Ascending aorta (tissue), 2 donors: ENCODE measurements at places on chromosomes 12 and 14.

DNA sequence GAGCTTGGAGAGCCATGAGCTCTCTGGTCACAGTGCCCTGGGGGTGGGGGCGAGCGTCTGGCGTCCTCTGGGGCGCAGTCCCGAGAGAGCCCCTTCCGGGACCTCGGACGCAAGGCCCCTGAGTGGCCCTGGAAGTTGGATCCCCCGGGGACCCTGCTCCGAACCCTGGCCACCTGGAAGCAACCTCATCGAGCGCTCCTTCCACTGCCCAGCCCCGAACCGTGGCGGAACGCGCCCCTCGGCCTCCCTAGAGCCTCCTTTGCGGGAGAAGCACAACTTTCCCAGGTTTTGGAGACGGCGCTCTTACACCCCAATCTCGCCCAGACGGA lies 1.2 kb downstream of the NOS1 start:
- H3K4me1 ChIP-seq = no peaks in the 10 kb centered on the region
- no peak for DNase-seq
- no peaks in the 10 kb centered on the region for H3K27me3 ChIP-seq
- H3K4me3 ChIP-seq = no peak overlapping the region
- no peak overlapping the region for H3K27ac ChIP-seq

- no peak overlapping the region for H3K4me3 ChIP-seq
- DNase-seq = peak; percentile 83
- no peaks in the 10 kb centered on the region for H3K36me3 ChIP-seq
These were observed 3.4 kb downstream of the TAMALIN start for GRCh38 chr12:52010152-52010622.

DNA sequence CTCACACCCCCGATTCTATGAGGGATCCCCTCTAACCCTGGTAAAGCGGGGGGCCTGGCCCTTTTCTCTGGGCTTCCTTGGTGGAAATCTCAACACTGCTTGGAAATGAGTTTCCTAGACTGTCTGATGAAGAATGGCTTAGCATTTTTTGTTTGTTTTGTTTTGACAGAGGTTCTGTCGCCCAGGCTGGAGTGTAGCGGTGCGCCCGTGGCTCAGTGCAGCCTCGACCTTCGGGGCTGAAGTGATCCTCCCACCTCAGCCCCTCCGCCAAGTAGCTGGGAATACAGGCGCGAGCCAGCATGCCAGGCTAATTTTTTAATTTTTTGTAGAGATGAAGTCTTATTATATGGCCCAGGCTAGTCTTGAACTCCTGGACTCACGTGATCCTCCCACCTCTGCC lies 30.3 kb downstream of the TC2N start:
- no peak for DNase-seq
- no peaks in the 10 kb centered on the region for H3K4me1 ChIP-seq
- H3K36me3 ChIP-seq = no peaks in the 10 kb centered on the region
- peak overlapping the region; percentile 75 for H3K4me3 ChIP-seq
- peak overlapping the region; percentile 93 for H3K27ac ChIP-seq
- no peaks in the 10 kb centered on the region for H3K27me3 ChIP-seq

- H3K27ac ChIP-seq = no peak overlapping the region
- H3K27me3 ChIP-seq = no peaks in the 10 kb centered on the region
- DNase-seq = no peak
- H3K36me3 ChIP-seq = no peaks in the 10 kb centered on the region
- no peaks in the 10 kb centered on the region for H3K4me1 ChIP-seq
These were observed 59.1 kb downstream of the TMTC2 start for GRCh38 chr12:82745807-82746206.

DNA sequence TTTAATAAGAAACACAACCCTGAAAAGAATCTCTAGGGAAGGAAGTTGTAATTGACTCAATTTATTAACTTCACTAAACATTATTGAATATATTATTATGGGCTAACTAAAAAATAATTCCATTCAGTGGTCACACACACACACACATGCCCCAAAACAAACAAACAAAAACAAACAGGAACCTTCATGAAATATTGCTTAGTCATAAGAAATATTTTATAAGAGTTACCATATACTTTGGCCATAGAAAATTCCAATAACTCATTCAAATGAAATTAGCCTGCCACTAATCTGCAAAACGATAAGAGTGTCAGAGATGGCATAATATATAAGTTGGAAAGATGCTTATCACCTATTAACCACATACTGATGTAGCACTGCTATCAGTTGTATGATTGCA lies 268.4 kb upstream of the AMIGO2 start:
- H3K27me3 ChIP-seq = no peaks in the 10 kb centered on the region
- no peaks in the 10 kb centered on the region for H3K36me3 ChIP-seq
- no peak overlapping the region for H3K27ac ChIP-seq
- DNase-seq = no peak
- H3K4me3 ChIP-seq = no peak overlapping the region

DNA sequence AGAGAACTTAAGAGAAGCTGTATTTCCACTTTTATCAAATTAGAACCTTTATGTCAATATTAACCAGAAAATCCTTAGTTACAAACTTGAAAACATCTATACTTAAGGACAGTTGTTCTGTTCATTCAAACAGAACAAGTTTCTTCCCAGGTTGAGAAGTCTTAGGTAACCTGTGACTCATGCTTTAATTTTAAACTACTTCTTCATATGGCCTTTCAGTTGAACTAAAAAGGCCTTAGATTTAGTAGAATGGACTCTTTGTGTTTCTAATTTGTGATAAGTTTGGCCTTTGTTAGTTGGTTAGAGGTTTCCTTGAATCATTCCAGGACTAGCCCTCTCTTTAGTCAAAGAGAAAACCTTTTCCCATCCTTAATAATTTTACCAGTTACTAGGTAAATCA lies 274.2 kb downstream of the FUT8 start:
- no peaks in the 10 kb centered on the region for H3K27me3 ChIP-seq
- no peak overlapping the region for H3K27ac ChIP-seq
- H3K4me3 ChIP-seq = no peak overlapping the region
- H3K4me1 ChIP-seq = no peaks in the 10 kb centered on the region

GRCh38 chr12:112842441-112842840 lies 50.9 kb downstream of the RPH3A start:
- no peak overlapping the region for H3K27ac ChIP-seq
- no peak for DNase-seq
- no peaks in the 10 kb centered on the region for H3K27me3 ChIP-seq
- H3K4me1 ChIP-seq = no peaks in the 10 kb centered on the region

- H3K36me3 ChIP-seq = no peaks in the 10 kb centered on the region
- no peak overlapping the region for H3K27ac ChIP-seq
- no peak overlapping the region for H3K4me3 ChIP-seq
- H3K27me3 ChIP-seq = no peaks in the 10 kb centered on the region
- no peak for DNase-seq
- peaks cover 2% of the 10 kb centered on the region for H3K4me1 ChIP-seq
These were observed 6.0 kb upstream of the ADCY6 start for GRCh38 chr12:48794870-48795269.

DNA sequence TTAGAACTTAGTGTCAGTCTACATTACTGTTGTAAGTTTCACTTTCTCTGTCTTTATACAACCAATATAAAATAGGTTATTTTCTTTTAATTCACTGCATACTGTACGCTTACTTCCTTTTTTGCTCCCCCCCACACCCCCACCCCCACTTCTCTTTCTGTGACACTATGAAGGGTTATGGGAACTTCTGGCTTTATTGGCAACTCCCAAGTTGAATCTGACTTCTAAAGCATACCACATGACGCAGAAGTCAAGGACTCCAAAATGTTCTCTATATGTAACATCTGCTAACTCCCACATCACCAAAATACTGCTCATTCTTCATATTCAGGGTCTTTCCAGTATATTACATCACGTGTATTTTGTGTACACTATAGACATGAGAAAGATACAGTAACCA lies 81.2 kb upstream of the ATXN7L3B start:
- no peak overlapping the region for H3K27ac ChIP-seq
- H3K27me3 ChIP-seq = no peaks in the 10 kb centered on the region
- no peaks in the 10 kb centered on the region for H3K4me1 ChIP-seq
- H3K36me3 ChIP-seq = no peaks in the 10 kb centered on the region
- no peak for DNase-seq

DNA sequence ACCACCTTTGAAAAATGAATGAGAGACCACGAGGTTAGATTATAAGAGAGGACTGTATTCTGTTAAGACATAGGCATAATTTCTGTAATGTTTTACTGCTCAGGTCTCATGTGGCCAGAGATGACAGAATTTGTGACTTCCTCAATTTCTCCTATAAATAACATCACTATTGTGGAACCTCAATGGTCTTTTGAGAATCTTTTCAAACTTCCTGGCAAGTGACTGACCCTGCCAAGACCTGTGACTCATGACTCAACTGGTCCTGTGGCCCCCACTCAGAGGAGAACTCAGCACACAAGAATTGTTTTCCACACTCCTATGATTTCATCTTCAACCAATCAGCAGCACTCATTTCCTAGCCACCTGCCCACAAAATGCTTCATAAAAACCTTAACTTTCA lies 508.2 kb upstream of the ATP2B1 start:
- DNase-seq = no peak
- no peaks in the 10 kb centered on the region for H3K4me1 ChIP-seq
- no peak overlapping the region for H3K27ac ChIP-seq
- H3K4me3 ChIP-seq = no peak overlapping the region
- H3K27me3 ChIP-seq = no peaks in the 10 kb centered on the region

DNA sequence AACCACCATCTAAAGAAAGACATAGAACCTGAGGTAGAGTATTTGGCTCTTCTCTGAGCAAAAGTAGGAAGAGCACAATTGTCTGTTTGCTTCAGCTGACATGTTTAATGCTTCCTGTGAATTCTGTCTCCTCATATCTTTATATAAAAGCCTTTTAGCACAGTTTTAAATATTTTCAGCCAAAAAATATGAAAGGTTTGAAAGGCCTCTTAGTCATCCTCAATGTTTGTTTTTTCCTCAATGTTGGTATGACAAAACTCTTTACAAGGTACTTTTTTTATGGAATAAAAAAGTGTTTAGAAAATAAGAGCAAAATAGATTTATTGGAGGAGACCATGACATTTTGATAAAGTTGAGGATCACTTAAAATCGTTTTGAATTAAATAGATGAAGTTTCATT lies 360.9 kb downstream of the NAV3 start:
- H3K36me3 ChIP-seq = no peaks in the 10 kb centered on the region
- no peaks in the 10 kb centered on the region for H3K4me1 ChIP-seq
- no peak overlapping the region for H3K27ac ChIP-seq
- no peak overlapping the region for H3K4me3 ChIP-seq

DNA sequence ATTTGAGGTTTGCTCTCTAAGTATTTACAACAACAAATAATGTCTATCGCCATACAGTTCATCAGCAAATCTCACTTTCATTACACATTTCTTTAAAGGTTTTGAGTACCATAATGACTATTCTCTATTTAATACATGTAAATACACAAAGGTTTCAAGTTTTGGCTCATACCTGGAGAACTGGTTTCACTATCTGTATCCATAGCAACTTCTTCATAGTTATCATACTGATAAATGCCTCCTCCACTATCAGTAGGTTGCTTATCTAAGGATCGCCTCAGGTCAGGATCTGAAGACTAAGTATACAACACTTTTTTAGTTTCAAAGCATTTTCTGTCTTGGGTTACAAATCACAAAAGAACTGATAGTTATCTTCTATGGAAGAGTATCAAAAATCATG lies 21.4 kb downstream of the ZFC3H1 start:
- H3K4me1 ChIP-seq = no peaks in the 10 kb centered on the region
- no peak overlapping the region for H3K4me3 ChIP-seq
- peaks cover 64% of the 10 kb centered on the region for H3K36me3 ChIP-seq
- no peak for DNase-seq
- H3K27ac ChIP-seq = no peak overlapping the region
- no peaks in the 10 kb centered on the region for H3K27me3 ChIP-seq

GRCh38 chr12:66571361-66571915 lies 107.4 kb downstream of the GRIP1 start:
- no peaks in the 10 kb centered on the region for H3K36me3 ChIP-seq
- H3K27ac ChIP-seq = no peak overlapping the region
- no peaks in the 10 kb centered on the region for H3K27me3 ChIP-seq
- H3K4me1 ChIP-seq = no peaks in the 10 kb centered on the region
- no peak for DNase-seq
- no peak overlapping the region for H3K4me3 ChIP-seq

DNA sequence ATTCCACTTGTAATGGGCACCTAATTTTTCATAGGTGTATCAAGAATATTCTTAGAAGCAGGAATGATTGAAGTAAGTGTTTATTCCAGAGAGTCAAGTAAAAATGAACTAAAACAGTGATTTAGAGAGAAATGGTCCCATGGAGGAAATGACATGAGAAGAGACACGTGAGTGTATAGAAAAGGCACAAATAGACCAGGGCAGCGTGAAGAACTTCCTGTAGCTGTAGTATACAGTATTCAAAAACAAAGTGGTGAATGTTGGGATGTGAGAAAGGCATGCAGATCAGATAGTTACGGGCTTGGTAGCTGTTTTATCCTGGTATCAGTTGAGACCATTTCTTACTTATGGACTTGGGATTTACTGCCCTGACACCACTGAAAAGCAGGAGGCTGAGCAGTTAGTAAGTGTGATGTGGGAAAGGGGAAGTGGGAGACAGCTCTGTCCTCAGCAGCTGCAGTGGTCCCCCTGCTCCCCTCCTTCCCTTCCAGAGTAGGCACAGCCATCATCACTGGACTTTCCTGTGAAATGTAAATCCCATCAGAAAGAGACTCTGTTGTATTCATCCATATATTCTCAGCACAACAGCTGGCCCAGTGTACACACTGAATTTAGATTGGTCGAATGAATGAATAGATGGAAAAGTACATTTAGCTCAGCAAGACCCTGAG lies 16.8 kb upstream of the TESPA1 start:
- DNase-seq = no peak
- H3K4me3 ChIP-seq = no peak overlapping the region
- H3K27me3 ChIP-seq = no peaks in the 10 kb centered on the region
- H3K4me1 ChIP-seq = no peaks in the 10 kb centered on the region
- H3K27ac ChIP-seq = no peak overlapping the region
- H3K36me3 ChIP-seq = no peaks in the 10 kb centered on the region

DNA sequence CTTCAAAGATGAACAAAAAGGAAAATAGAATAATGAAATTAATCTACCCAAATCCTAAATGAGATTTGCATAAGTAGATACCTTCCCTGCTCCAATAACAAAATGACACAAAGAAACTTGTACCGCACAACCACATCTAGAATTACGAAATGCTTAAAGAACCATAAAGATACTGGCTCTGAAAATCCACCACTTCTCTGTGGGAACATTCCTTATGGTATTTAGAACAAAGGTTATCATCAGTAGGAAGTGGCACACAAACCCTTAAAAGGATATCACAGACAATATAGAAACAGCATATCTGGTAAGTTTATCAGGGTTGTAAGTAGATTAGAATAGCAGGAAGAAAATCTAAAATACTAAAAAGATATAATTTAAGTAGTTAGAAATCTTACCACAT lies 11.6 kb downstream of the IAPP start:
- H3K27ac ChIP-seq = no peak overlapping the region
- no peaks in the 10 kb centered on the region for H3K4me1 ChIP-seq
- no peaks in the 10 kb centered on the region for H3K27me3 ChIP-seq
- no peak for DNase-seq
- H3K4me3 ChIP-seq = no peak overlapping the region

DNA sequence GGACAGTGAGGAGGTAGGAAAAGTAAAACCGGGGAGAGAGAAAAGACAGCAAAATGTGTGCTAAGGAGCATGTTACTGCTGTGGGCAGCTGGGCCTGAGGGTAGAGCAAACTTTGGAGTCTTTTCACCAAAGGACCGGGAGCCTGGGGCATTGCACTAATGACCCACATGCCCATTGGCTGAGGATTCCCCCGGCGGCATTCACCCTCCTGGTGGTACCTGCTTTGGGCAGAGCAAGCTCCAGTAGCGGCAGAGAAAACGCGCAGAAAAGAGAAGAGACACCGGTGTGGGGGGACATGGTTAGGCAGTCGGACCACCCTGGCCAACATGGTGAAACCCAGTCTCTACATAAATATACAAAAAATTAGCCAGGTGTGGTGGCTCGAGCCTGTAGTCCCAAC lies 83.4 kb upstream of the ESRRB start:
- no peak overlapping the region for H3K4me3 ChIP-seq
- H3K27me3 ChIP-seq = no peaks in the 10 kb centered on the region
- no peaks in the 10 kb centered on the region for H3K36me3 ChIP-seq
- no peak overlapping the region for H3K27ac ChIP-seq
